Nasal cavity respiratory epithelium epithelial cell of viscerocranial mucosa (primary cell): ENCODE measurements at places on chromosomes 6 and 20. TPM values are rescaled to one million over a fixed set of nuclear protein-coding genes. Genes with fewer than 3 reads are reported as not detected.

FKBP1C gene
- total RNA-seq: 0.34 and 0.93 TPM in 2 replicates

GSTA1 gene
- total RNA-seq: 0.21 TPM in 1 of 2 replicates, not detected in the other

THEMIS gene
- total RNA-seq: not detected in 2 replicates

NDUFAF5 gene
- 16.4 and 17.3 TPM in 2 replicates for total RNA-seq

NMBR gene
- total RNA-seq: under 0.01 TPM in 1 of 2 replicates, not detected in the other

IPCEF1 gene
- 0.34 and 1.00 TPM in 2 replicates for total RNA-seq

NRSN1 gene
- not detected in 2 replicates for total RNA-seq

STMND1 gene
- not detected in 2 replicates for total RNA-seq

LSM2 gene
- total RNA-seq: 14.4 and 35.5 TPM in 2 replicates

CALHM6 gene
- 0.43 and 0.68 TPM in 2 replicates for total RNA-seq

IYD gene
- not detected in 2 replicates for total RNA-seq

MGME1 gene
- total RNA-seq: 9.9 and 11.2 TPM in 2 replicates

LCA5 gene
- 3.8 and 4.8 TPM in 2 replicates for total RNA-seq

LAMA4 gene
- 0.68 and 2.3 TPM in 2 replicates for total RNA-seq

TBXT gene
- not detected in 2 replicates for total RNA-seq

HLA-G gene
- total RNA-seq: 2.9 and 9.9 TPM in 2 replicates

EYS gene
- total RNA-seq: 0.43 TPM in 1 of 2 replicates, not detected in the other

ZC2HC1B gene
- not detected in 2 replicates for total RNA-seq

PI16 gene
- not detected in 2 replicates for total RNA-seq

BTNL2 gene
- 0.34 TPM in 1 of 2 replicates, not detected in the other for total RNA-seq

MAN1A1 gene
- total RNA-seq: 5.5 and 22.8 TPM in 2 replicates

THBD gene
- 65.3 and 229 TPM in 2 replicates for total RNA-seq

PNPLA1 gene
- total RNA-seq: 0.36 and 0.68 TPM in 2 replicates

FGD2 gene
- total RNA-seq: under 0.01 and 0.07 TPM in 2 replicates

SAMD5 gene
- 1.4 TPM in 2 replicates for total RNA-seq

PTK7 gene
- 68.4 and 143 TPM in 2 replicates for total RNA-seq

SAMD3 gene
- not detected in 2 replicates for total RNA-seq

LY6G6C gene
- under 0.01 TPM in 1 of 2 replicates, not detected in the other for total RNA-seq

ARFGEF3 gene
- 8.9 and 17.8 TPM in 2 replicates for total RNA-seq

POLR1H gene
- total RNA-seq: 18.9 and 61.9 TPM in 2 replicates

PNLDC1 gene
- total RNA-seq: 0.07 TPM in 1 of 2 replicates, not detected in the other

PHF1 gene
- 10.3 and 13.0 TPM in 2 replicates for total RNA-seq

GGT7 gene
- total RNA-seq: 1.4 and 6.7 TPM in 2 replicates

RIN2 gene
- 27.7 and 96.9 TPM in 2 replicates for total RNA-seq

BMP6 gene
- 0.21 and 2.1 TPM in 2 replicates for total RNA-seq

RAB5IF gene
- 112 and 136 TPM in 2 replicates for total RNA-seq

TCP11 gene
- total RNA-seq: under 0.01 TPM in 1 of 2 replicates, not detected in the other

CDS2 gene
- 13.7 and 25.3 TPM in 2 replicates for total RNA-seq

ID1 gene
- 248 and 435 TPM in 2 replicates for total RNA-seq

SLC35D3 gene
- total RNA-seq: not detected in 2 replicates

ZNF343 gene
- 10.6 and 17.2 TPM in 2 replicates for total RNA-seq

MOG gene
- not detected in 2 replicates for total RNA-seq
